ENCODE measurements at places on chromosomes 6 and 20.

DNA sequence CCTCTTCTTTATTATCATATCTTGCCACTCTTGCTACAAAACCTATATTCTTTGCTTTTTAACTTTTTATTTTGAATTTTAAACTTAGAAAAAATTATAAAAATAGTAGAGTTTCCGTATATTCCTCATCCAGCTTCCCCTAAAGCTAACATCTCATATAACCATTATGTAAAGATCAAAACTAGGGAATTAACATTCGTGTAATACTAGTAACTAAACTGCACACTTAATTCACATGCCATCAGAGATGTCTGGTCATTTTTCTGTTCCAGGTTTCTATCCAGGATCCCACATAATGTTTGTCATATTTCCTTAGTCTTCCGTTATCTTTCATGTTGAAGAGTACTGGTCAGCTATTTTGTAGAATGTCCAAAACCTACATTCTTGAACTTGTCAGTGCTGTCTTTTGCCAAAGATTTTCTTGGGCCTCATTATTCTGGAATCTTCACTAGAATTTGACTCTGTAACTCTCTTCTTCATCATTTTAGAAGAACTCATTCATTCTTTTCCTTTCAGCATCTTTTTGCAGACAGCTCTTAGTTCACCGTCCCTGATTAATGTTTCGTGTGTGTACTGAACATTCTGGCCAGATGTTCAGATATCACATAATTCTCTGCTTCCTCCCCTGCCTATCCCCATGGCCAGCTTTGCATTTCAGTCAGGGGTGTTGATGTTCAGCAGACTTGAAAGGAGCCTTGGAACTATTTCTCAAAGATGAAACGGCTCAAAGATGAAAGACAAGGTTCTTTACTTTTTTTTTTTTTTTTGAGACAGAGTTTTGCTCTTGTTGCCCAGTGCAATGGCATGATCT, 9.4 kb downstream of the CTNNBL1 start:
- no peak for DNase-seq

DNA sequence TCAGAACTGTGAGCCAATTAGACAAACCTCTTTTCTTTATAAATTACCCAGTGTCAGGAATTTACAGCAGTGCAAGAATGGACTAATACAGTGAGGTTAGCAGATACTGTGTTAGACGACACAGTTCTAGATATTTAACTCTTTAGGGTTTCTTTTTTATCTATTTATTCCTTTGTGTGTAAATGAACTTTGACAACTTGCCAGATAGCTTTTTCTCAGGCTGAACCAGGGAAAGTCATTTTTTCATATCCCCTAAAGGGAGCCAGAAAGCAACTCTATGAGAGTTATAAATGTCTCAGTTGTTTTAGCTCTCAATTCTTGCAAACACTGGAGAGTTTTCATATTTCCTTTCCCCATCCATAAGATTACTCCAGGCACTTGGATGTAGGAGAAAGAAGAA, 277.3 kb downstream of the PHF3 start:
- DNase-seq, result no peak

DNA sequence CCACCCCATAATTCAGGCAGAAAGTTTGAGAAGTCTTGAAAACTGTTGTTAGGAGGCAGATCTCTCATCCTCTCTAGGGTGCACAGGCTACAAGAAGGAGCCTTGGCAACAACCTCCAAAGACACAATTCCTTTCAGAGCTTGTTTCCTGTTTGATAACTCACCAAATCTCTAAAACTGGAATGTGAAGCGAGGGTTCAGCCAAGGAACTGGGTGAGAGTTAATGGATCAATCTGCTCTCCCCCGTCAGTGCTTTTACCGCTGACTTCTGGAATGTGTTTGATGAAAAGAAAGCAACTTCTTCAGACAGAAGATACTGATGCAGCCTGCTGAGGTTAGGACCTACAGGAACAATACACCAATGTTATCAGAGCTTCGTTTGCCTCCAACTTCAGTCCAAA, 171.8 kb upstream of the BMP2 start:
- DNase-seq, result no peak

GRCh38 chr6:164010441-164011103, 596.1 kb downstream of the QKI start:
- no peak for DNase-seq

DNA sequence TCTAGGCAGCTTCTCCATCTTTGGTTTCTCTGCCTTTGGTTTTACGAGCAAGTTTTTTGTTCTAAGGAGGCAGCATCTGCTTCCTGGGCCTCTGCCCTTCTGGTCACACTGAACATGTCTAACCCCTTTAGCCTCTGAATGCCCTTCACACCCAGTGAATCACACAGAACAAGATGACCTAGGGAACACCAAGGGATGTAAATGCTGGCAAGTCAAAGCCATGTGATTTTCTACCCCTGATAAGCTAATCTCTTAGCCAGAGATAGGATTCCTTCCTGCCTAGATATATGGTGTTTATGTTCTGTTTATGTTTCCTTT, 7.2 kb upstream of the BPIFB6 start:
- no peak for DNase-seq

DNA sequence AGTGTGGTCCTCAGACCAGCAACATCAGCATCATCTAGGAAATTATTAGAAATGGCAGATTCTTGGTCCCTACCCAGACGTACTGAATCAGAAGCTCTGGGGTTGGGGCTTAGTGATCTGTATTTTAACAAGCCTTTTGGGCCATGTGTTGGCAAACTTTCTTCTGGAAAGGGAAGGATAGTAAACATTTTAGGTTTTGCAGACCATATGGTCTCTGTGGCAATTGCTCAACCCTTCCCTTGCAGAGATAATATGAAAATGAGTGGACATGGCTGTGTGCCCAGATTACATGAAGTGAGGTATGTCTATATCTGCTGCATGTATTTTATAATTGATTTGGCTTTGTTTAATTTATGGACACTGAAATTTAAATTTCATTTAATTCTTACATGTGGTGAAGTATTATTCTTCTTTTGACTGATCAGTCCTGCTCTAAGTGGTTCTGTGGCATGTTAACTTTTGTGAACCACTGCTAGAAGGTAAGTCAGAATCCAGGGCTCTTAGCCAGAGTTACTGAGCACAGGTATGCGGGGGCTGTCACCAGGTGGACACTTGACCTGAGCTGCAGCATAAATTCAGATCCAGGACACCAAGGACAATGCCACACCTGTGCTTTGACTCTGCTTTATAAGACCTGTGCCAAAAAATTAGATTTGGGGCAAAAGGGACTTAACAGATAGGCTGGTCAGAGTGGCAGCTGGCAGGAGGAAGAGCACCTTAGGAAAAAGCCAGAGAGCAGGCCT, 43.2 kb downstream of the LY86 start:
- no peak for DNase-seq

GRCh38 chr6:123321020-123321419, 315.7 kb downstream of the TRDN start:
- DNase-seq, result no peak

DNA sequence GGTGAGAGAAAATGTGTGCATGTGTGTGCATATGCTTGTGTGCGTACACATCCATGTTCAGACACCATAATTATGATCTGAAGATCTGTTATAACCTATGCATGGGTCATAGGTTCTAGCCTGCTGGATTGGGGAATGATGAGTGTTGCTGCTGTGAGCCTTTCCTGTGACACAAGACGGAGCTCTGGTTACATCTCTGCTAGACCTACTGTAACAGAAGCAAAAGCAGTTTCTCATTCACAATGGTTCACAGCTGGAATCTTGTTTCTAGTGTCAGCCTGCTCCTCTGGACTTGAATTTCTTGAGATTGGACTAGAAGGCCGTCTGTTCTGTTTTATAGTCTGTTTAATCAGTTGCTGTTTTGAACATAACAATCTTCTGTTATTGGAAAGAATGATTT, 40.1 kb downstream of the DEFB114 start:
- no peak for DNase-seq

GRCh38 chr20:59033093-59033492, 958 bp upstream of the ATP5F1E start:
- DNase-seq, result no peak

GRCh38 chr6:147855803-147856482, 347.5 kb downstream of the SAMD5 start:
- DNase-seq, result no peak

- no peak for DNase-seq
These were observed 8.4 kb upstream of the ZSWIM1 start for GRCh38 chr20:45872626-45873025.

- DNase-seq, result no peak
These were observed 302.3 kb upstream of the CITED2 start for GRCh38 chr6:139676718-139677117.

- DNase-seq, result no peak
These were observed 249.0 kb upstream of the JARID2 start for GRCh38 chr6:14996892-14997291.

DNA sequence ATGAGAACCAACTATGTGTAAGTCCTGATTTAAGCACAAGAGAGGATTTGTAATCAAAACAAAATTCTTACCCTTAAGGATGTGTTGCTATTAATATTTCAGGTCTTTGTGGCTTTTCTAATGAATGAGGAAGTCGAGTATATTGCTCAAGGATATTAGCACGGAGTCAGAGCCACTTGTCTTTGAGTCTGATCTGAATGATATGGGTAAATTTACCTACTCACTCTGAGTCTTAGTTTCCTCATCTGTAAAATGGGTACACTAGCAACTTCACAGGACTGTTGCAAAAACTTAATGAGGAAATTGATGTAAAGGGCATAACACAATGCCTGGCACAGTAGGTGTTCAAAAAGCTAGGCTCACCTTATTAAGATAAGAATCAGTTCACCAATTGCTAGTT, 30.0 kb upstream of the QKI start:
- no peak for DNase-seq

DNA sequence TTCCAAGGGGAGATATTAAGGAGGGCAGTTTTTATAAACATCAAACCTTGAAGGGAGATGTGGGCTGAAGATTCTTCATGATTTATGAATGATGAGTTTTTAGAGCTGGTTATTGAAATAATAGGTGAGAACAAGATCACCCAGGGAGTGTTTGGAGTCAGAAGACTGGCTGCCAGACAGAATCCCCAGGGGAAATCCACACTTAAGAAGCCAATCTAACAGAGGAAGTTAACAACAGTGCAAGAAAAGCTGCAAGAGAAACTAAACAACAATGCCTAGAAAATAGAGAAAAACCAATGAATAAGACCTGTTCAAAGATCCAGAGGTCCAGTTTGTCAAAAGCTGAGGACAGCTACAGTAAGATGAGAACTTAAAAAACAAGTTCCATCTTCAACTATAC, 167.9 kb upstream of the MAN1A1 start:
- DNase-seq, result no peak

GRCh38 chr20:63134201-63134612, 81.7 kb downstream of the YTHDF1 start:
- no peak for DNase-seq

DNA sequence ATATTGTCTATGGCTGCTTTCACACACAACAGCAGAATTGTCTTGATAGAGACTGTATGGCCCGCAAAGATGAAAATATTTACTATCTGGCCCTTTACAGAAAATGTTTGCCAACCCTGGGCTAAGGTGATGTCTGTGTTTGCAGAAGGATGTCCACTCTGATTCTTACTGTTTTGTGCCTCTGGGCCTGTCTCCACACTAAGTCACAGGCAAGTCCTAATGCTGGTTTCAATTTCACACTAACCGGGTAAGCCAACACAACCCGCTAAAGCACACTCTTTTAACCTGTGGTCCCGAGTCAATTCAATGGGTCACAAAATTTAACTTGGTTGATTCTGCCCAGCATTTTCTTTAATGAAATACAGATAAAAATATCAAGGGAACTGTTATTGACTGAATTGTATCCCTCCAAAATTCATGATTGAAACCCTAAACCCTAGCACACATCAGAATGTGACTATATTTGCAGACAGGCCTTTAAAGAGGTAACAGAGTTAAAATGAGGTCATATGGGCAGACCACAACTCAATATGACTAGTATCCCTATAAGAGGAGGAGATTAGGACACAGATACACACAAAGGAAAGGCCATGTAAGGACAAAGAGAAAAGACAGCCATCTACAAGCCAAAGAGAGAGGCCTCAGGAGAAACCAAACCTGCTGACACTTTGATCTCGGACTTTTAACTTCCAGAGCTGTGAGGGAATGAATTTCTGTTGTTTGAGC, 78.4 kb downstream of the FYN start:
- no peak for DNase-seq

DNA sequence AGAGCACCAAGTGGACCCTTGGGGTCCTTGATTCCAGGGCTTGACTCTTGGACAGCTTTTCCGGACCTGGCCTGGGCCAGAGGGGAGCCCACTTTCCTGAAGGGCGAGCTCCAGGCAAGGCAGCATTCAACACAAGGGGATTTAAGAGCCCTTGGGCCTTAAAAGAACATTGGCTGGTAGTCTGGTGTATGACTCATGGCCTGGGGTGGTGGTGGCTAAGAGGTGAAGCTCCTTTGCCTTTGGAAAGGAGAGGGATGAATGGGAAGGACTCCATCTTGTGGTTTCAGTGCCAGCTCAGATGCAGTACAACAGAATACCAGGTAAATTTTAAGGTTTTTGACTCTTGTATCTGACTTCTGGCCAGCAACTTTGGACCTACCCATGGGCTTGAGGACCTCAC, 760.7 kb downstream of the GRIK2 start:
- no peak for DNase-seq

GRCh38 chr20:36573103-36573797, at the start of gene TGIF2:
Gene TGIF2, plus strand, starts transcription at chr20:36573597. Its CDS starts 5,178 bp downstream, at chr20:36578775.
- peak; percentile 87 for DNase-seq

GRCh38 chr20:43901296-43901695, 13.4 kb upstream of the TOX2 start:
- no peak for DNase-seq

DNA sequence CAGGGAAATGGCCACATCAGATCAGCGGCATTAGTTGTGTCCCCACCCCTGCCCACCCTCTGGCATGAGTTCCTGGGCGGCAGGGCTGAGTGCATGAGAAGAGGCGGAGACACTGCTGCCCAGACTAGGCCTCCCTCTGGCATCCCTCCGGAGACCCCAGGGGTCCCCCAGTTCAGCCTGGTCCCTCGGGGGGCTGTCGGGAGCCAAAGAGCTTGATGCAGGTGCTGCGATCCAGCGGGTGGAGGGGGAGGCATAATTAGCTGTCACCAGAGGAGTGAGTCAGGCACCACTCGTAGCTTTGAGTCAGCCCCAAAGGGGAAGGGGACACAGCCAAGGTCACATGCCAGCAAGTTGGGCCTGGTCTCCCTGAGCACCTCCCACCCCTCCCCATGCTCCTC, 34.5 kb downstream of the DLGAP4 start:
- DNase-seq, result no peak
